ENCODE measurements at places on chromosomes 6 and 20. TPM values are rescaled to one million over a fixed set of nuclear protein-coding genes. Genes with fewer than 3 reads are reported as not detected.
A peak's percentile ranks its signal among the peaks of the same experiment; 100 is the strongest.

DNA sequence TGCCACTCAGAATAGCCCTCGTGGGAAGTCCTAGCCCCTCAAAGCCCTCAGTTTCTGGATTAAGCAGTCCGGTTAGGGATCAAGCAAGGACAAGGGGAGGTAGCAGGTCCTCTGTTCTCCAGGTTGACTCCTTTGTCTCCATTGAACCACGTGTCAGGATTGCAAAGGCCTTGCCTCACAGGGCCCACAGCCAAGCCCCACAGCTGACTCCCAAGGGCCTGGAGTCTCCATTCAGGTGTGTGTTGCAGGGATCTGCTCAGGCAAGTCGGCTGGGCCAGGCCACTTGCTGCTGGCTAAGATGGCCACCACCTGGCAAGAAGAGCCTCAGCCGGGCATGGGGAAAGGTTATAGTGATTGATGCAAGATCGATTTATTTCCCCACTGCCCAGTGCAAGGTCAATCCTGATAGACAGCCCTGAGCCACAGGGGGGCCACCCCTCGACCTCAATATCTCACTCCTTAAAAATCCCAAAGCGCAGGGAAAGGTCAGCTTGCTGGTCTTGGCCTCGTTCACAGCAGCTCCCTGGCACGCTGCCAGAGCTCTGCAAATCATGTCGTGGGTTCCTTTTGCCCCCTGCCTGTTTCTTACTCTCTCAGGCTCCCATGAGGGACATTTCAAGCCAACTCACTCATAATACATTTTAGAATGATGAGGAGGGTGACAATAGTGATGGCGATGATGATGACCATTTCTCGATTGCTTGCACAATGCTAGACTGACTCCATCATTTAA lies 75.9 kb downstream of the EDN3 start:
- H3K4me3 ChIP-seq, result no peak overlapping the region
- DNase-seq, result no peak
- H3K4me1 ChIP-seq, result no peaks in the 10 kb centered on the region
- peaks cover 28% of the 10 kb centered on the region for H3K27me3 ChIP-seq
- no peaks in the 10 kb centered on the region for H3K36me3 ChIP-seq

DNA sequence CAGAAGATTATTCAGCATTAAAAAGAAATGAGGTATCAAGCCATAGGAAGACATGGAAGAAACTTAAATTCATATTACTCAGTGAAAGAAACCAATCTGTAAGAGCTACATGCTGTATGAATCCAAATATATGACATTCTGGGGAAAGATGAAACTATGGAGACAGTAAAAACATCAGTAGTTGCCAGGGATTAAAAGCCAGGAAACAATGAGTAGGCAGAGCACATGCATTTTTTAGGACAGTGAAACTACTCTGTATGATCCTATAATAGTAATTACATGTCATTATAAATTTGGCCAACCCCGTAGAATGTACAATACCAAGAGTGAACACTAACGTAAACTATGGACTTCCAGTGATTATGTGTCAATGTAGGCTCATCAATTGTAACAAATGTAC lies 92.8 kb upstream of the RNF217 start:
- H3K27me3 ChIP-seq, result no peaks in the 10 kb centered on the region
- DNase-seq, result no peak
- no peak overlapping the region for H3K27ac ChIP-seq
- no peaks in the 10 kb centered on the region for H3K4me1 ChIP-seq
- no peaks in the 10 kb centered on the region for H3K36me3 ChIP-seq

DNA sequence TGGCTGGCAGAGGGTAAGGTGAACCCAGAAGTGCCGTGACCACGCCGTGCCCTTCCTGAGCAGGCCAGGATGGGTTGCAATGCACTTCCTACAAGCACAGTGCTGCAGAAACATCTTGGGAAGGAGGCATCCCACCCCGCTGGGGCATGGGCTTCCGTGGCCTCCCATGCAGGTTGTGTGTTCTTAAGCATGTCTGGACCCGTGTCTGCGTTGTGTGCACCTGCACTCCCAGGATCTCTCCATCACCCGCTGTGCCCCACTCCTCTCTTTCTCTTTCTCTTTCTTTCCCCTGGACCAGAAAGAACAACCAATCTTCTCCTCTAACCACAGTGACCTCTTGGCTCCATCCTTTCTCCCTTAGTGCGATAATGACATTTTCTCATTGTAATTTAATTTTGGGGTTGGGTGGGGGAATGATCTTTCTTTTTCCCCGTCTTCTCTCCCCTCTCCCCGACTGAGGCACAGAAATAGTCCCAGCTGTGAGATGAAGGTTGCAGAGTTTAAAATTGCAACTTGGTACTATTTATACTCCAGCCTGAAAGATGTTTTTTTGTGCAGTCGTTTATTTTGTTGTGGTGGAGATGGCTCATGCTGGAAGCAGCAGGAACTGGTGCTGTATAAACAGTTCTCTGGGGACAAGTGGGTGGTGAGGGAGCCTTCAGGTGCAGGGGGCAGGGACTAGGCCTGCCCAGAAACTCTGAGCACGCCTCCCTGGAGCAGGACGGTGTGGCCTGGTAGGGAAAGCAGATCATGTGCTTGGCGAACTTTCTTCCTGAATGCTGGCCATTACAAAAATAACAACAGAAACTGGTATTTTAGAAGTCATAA lies 20.5 kb downstream of the BCAS4 start:
- no peaks in the 10 kb centered on the region for H3K27me3 ChIP-seq
- H3K27ac ChIP-seq, result no peak overlapping the region
- H3K4me3 ChIP-seq, result no peak overlapping the region
- DNase-seq, result no peak

GRCh38 chr6:90175627-90176538 lies 120.8 kb downstream of the BACH2 start:
- H3K4me1 ChIP-seq, result no peaks in the 10 kb centered on the region
- DNase-seq, result no peak
- H3K27me3 ChIP-seq, result no peaks in the 10 kb centered on the region
- no peak overlapping the region for H3K27ac ChIP-seq
- H3K36me3 ChIP-seq, result peaks cover 6% of the 10 kb centered on the region
- H3K4me3 ChIP-seq, result no peak overlapping the region

GRCh38 chr6:139520321-139520768 lies 145.9 kb upstream of the CITED2 start:
- H3K4me1 ChIP-seq, result peaks cover 16% of the 10 kb centered on the region
- H3K4me3 ChIP-seq, result no peak overlapping the region
- no peak overlapping the region for H3K27ac ChIP-seq
- H3K27me3 ChIP-seq, result no peaks in the 10 kb centered on the region

The PGBD1 gene
- total RNA-seq, result 8.4 TPM

DNA sequence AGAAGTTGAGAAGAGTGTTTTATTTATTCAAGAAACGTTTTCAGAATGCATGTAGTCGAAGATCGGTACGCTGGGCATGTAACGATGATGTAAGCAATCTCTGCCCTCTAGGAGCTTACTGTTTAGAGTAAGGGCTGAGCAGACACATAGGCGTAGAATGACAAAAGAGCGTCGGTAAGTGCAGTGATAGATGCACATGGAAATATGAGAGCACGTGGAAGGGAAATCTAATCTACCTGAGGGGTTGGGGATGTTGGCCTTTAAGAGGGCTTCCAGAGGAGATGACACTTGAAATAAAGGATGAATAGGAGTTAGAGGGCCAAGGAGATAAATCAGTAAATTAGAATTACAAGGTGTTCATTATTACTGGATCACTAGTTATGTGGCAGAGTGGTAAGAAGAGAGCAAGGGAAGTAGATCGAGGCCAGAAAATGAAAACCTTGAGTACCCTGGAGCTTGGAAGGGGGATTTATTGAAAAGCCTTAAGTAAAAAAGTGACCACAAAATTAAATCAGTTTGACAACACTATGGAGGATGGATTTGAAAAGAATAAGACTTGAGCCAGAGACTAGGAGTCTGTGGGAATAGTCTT lies 782 bp downstream of the TRMT11 start:
- H3K27me3 ChIP-seq, result no peaks in the 10 kb centered on the region
- no peak for DNase-seq
- H3K4me1 ChIP-seq, result no peaks in the 10 kb centered on the region
- peak overlapping the region; percentile 98 for H3K4me3 ChIP-seq

GRCh38 chr6:27806981-27807440 lies 105.2 kb downstream of the OR2B2 start:
- peak overlapping the region; percentile 78 for H3K27ac ChIP-seq
- H3K4me1 ChIP-seq, result peaks cover 5% of the 10 kb centered on the region
- H3K36me3 ChIP-seq, result no peaks in the 10 kb centered on the region
- peak; percentile 76 for DNase-seq
- peak overlapping the region; percentile 95 for H3K4me3 ChIP-seq
- no peaks in the 10 kb centered on the region for H3K27me3 ChIP-seq

GRCh38 chr6:86707545-86708120 lies 229.7 kb upstream of the HTR1E start:
- H3K27me3 ChIP-seq, result no peaks in the 10 kb centered on the region
- H3K36me3 ChIP-seq, result no peaks in the 10 kb centered on the region
- no peak for DNase-seq
- no peak overlapping the region for H3K4me3 ChIP-seq
- H3K27ac ChIP-seq, result no peak overlapping the region
- no peaks in the 10 kb centered on the region for H3K4me1 ChIP-seq

The SYCP2L gene
- total RNA-seq, result 6.0 TPM

GRCh38 chr6:75024828-75025227 lies 181.0 kb downstream of the COL12A1 start:
- DNase-seq, result no peak
- H3K27me3 ChIP-seq, result no peaks in the 10 kb centered on the region
- no peaks in the 10 kb centered on the region for H3K4me1 ChIP-seq
- H3K4me3 ChIP-seq, result no peak overlapping the region
- no peak overlapping the region for H3K27ac ChIP-seq
- H3K36me3 ChIP-seq, result no peaks in the 10 kb centered on the region

All from endodermal cell (in vitro differentiated cells).